ENCODE measurements at places on chromosomes 3 and 15.

DNA sequence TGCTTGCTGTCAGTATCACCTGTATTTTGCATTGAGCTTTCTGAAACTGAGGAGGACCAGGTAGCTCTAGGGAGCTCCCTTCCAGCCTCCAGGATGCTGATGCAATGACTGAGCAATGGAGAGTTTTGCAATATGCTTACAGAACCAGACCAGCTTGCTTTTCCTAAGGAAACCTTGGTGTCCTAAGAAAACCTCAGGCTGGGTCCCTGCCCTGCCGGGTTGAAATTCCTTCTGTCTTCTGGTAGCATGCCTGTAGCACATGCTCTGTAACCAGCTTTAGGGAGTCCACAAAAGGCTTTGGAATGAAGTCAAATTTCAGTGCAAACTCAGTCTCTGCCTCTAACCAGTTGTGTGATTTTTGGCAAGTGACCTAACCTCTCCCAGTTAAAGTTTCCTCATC is 65.8 kb upstream of the GSK3B start:
- no peak for DNase-seq

GRCh38 chr15:68556139-68556990 is 22.4 kb upstream of the CORO2B start:
- no peak for DNase-seq

DNA sequence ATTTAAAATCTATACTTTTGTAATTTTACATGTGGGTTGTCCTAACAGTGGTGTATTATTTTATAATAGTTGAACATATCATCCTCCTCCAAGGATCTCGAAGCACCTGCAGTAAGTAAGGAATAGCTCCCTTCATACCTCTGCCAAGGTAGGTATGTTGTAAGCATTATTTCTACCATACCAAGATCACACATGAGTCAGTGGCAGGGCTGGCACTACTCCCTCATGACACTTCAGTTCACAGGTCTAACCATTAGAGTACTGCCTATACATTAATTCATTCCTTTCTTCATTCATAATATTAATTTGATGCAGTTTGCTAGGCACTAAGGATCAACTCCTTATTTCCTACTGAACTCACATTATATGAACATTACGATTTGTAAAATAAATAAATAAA is 11.9 kb upstream of the LEKR1 start:
- DNase-seq, result peak; percentile 44

GRCh38 chr15:63931556-63931955 is 97.8 kb upstream of the HERC1 start:
- DNase-seq, result no peak

GRCh38 chr3:144105542-144105941 is 133.9 kb downstream of the DIPK2A start:
- DNase-seq, result no peak

- DNase-seq, result no peak
Observed at GRCh38 chr15:75022783-75023180, 608 bp upstream of the PPCDC start.

Measured in T-helper 2 cell (primary cell).